Fibroblast of villous mesenchyme (primary cell): ENCODE measurements at places on chromosomes 1 and 21. TPM values are rescaled to one million over a fixed set of nuclear protein-coding genes. Genes with fewer than 3 reads are reported as not detected.

The IGSF9 gene
- not detected in 2 replicates for total RNA-seq

The RNU1-4 gene
- total RNA-seq: under 0.01 TPM in 1 of 2 replicates, not detected in the other

The PM20D1 gene
- total RNA-seq: under 0.01 TPM in 1 of 2 replicates, not detected in the other

The CRABP2 gene
- total RNA-seq: 39.0 and 80.7 TPM in 2 replicates

The OR6N1 gene
- not detected in 2 replicates for total RNA-seq

The DRAM2 gene
- total RNA-seq: 37.7 and 58.3 TPM in 2 replicates

The AADACL4 gene
- total RNA-seq: 0.43 TPM in 1 of 2 replicates, not detected in the other

The GNG12 gene
- 151 and 201 TPM in 2 replicates for total RNA-seq

The AIRE gene
- total RNA-seq: under 0.01 TPM in 1 of 2 replicates, not detected in the other

The RGS7 gene
- under 0.01 and 0.43 TPM in 2 replicates for total RNA-seq

The RAP1GAP gene
- total RNA-seq: under 0.01 TPM in 1 of 2 replicates, not detected in the other

DNA sequence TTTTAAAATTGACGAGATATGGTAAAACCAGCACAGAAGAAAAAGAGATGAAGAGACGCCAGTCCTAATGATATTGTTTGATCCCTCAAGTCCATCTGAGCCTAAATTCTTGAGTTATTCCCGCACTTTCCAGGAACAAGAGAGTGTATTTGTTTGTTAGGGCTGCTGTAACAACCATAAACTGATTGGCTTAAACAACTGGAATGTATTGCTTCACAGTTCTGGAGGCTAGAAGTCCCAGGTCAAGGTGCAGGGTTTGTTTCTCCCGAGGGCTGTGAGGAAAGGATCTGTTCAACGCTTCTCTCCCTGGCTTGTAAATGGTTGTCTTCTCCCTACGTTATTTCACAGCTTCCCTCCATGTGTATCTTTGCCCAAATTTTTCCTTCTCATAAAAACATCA, 7.8 kb upstream of the EXO1 start:
- DNase-seq: no peak

DNA sequence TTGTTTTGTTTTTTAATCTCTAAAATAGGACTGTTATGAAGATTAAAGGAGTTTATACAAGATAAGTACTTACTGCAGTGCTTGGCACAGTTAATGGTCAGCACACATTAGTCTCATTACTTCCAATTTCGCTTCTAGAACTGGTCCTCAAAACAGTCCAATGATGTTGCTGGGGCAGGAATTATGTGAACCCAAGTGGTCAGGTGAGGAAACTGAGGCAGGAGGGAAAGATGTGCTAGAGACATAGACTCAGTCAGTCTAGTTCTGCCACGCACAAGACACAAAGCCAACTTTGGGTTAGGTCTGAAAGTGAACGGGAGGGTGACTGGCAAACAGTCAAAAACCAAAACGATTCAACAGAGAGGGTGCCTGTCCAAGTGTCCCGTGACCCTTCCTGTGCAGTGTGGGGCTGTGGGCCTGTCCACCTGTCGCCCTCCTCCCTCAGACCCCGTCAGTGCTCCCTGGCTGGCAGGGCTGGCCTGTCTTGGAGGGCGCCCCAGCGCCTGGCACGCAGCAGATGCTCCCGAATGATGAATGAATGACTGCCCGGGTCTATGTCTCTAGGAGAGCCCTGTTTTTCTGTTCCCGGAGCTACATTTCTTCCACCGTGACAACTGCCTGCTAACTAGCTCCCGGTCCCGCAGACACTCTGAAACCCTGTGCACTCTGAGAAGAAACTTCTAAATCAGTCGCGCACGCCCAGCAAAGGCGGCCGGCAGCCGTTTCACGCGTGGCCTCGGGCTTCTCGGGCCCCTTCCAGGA, 2.4 kb downstream of the LRP8 start:
- no peak for DNase-seq

DNA sequence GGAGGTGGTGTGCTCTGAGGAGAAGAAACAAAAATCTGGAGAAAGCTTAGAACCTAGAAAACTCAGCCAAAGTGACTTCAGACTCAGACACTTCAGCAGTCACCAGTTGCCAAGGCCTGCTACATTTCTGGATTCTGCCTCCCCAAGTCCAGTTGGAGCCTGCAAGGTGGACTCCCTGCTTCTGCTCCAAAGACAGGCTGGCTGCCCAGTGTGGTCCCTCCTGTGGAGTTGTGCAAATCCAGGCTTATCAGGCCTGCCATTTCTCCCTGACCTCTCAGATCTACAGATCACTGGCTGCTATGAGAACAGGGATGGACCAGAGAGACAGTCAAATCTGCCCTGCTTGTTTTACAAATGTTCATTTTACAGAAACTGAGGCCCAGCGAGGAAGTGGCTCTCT, 9.9 kb downstream of the CACHD1 start:
- DNase-seq: no peak

DNA sequence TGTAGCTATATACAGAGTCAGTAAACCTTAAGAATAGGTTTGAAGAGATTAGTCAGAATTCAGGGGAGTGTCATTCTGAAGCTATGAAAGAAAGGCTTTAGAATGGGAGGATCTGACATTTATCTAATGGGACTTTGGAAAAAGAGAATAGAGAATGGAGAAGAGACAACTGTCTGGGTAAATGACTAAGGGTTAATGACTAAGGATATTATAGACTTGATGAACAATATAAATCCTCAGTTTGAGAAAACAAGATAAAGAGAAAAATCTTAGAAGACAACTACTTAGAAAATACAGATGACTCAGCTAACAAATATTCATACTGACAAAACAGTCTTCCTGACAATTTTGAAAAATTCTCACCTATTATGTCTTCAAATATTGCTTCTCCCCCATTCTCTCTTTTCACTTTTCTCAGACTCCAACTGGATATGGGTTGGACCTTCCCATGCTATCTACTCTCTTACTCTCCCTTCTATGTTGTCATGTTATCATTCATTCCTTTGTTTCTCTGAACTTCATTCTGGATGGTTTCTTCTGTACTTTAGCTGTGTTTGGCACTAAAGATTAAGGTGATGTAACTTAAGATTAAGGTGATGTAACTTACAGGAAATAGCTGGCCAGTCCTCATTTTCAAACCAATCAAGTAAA, 20.4 kb downstream of the SLC16A1 start:
- peak; percentile 75 for DNase-seq

GRCh38 chr21:44301141-44301540, 1.3 kb downstream of the PFKL start:
- DNase-seq: no peak

- no peak for DNase-seq
These were observed 532.7 kb upstream of the OLFM3 start for GRCh38 chr1:102529446-102529845.

DNA sequence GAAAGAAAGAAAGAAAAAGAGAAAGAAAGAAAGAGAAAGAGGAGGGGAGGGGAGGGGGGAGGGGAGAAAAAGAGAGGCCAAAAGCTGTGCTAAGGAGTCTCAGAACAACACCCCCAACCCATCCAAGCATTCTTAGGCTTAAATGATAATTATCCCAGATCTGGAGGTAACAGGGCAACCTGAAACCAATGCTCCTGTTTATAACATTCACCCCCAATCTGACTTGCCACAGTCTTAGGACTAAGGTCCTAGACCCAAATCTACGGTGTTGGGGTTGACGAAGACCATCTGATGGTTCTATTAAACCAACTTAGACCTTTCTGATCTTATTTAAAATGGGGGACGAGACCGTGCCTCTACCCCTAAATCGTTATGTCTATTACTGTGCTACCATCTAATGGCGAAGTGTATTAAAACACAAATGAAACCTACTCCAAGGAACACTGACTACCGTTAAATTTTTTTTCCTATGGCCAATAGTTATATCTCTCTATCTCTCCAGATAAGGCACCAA, 119.3 kb upstream of the CDC42BPA start:
- DNase-seq: peak; percentile 70

GRCh38 chr1:35298464-35298863, 30.0 kb downstream of the ZMYM4 start:
- peak; percentile 43 for DNase-seq

GRCh38 chr1:117535821-117536220, 70.0 kb upstream of the TENT5C start:
- no peak for DNase-seq

DNA sequence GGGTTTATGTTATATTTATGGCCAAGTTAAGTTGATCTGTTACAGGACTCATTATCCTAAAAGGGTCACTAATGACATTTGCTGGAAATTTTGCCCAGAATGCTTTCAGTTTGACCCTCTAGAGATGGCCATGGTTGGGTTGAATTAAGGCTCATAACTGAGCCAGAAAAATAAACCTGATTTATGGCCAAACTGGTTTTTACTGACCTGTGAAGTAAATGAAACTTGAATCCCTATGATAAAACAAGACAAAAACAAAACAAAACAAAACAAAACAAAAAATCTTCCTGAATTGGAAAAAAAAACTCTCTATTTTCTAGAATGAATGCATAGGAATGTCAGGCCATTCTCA, 72.5 kb upstream of the CLDN14 start:
- DNase-seq: peak; percentile 58

- no peak for DNase-seq
These were observed 85.9 kb downstream of the SELENOF start for GRCh38 chr1:86828024-86828423.

GRCh38 chr1:203451836-203452784, 23.5 kb upstream of the PRELP start:
- DNase-seq: no peak

GRCh38 chr1:226988334-226988666, 48.2 kb downstream of the COQ8A start:
- no peak for DNase-seq

DNA sequence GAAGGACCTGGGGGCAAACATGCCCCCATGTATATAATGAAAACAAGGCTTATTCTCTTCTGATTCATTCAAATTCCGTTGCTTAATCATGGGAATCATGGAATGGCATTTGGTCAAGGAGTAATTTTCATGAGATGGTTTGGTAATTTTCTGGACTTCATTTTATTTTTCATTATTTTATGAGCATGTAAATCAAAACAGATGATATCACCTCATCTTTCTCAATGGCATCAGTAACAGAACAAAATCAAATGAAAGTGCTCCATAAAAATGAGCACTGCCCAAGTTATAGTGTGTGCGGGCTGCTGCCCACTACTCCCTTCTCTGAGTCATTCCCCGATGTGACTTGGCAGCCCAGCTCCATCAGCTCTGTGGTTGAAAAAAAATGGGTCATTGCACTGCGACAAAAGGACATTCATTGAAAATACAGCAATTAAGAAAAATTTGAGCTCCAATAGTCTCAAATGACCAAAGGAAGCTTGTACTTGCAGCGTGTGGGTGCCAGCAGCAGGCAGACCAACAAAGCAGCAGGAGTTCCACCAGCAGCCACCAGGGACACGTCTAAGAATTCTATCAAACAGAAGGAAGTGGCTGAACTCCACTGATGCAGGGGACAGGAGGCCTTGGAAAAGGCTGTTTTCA, 84.3 kb upstream of the VAV3 start:
- peak; percentile 28 for DNase-seq

DNA sequence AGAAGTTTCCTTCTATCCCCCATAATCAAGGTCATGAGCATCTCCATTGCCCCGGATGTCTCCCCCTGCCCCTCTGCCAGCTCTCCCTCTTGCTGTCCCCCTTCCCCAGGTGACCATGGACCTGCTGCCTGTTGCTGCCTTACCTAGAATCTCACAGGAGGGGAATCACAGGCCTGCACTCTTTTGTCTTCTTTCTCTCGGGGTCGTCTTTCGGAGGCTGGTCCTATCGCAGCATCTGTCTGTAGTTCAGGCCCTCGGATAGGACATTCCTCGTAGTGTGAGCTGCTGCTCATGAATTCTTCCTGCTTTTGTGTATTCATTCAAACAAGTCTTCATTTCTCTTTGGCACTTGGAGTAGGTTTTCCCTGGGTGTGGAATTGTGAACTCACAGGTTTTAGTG, 39.9 kb upstream of the ACTRT2 start:
- DNase-seq: no peak

GRCh38 chr1:223175032-223175431, 32.0 kb upstream of the TLR5 start:
- peak; percentile 7 for DNase-seq

- DNase-seq: no peak
These were observed 4.8 kb downstream of the MKNK1 start for GRCh38 chr1:46599059-46599970.

GRCh38 chr1:8858112-8858668, 20.3 kb downstream of the ENO1 start:
- DNase-seq: peak; percentile 85

DNA sequence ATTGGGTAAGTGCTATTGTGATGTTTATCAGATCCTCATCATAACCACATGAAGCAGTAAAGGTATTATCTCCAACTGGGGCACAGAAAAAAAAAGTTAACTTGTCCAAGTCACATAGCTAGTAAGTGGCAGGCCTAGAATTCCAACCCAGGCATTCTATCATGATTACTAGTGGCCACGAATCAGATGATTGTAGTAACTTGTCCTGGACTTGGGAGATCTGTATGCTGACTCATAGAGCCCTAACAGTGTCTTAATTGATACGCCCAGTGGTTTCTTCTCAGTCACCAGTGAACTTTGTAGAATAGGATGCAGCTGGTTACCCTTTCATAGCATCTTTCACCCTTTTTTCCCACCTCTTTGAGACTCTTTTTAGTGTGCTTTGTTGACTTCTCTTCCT, 91.1 kb upstream of the UBE2U start:
- peak; percentile 51 for DNase-seq

DNA sequence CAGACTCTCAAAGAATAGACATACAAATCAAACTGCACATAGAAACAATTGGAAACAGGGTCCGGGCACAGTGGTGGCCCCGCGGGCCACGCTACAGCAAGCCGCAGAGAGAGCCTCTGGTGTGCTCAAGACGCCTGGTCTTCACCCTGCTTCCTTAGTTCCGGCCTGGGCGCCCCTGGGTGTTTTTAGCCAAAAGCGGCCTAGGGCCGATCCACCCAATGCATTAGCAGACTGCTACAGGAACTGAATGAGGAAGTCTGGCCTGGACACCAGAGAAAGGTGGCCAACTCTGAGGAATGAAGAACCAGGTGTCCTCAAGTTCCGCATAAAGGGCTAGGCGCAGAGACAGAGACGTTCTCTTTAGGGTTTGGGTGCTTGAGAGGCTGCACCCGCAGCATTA, 1.7 kb downstream of the PRRX1 start:
- peak; percentile 46 for DNase-seq

GRCh38 chr21:17768840-17769446, 50.2 kb downstream of the C21orf91 start:
- DNase-seq: peak; percentile 42

DNA sequence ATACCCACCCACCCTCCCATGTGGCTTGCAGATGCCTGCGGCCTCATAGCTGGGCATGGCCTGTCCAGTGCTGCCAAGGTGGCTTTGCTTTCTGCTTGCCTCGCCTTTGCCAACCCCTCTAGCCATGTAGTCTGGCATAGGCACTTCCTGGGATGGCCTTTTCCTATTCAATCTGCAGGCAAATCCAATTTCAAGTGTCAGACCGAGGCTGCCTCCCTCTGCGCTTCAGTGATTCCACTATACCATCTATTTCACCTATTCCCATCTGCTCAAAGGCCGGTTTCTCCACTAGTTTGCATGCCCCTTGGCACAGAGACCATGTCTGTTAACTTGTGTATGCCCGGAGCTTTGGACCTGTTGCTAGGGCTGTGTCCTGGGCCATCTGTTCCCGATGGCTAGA, 3.8 kb upstream of the ZBTB21 start:
- no peak for DNase-seq

- DNase-seq: no peak
These were observed 58.0 kb downstream of the FAAP20 start for GRCh38 chr1:2136386-2137235.
